RKO (cell line): ENCODE measurements at places on chromosomes 1 and 21.

DNA sequence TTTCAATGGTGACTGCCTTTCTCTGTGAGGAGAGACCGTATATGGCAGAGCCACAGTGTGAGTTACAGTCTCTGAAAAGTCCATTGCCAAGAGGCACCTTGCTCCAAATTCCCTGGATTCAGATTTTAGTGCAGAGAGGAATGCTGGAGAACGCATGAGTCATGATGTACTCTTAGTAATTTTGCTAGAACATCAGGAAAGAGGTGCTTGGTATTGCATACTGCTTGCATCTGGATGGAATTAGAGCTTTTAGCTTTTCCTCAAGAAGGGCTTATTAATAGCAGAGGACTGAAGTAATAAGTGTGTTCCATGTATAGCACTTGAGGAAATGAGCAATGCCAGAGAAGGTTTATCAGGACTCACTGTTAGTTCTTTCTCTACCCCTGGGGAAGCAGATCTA, 40.5 kb upstream of the AKT3 start:
- DNase-seq = peak; percentile 11

GRCh38 chr1:232939748-232940147, 10.7 kb upstream of the NTPCR start:
- DNase-seq = no peak

DNA sequence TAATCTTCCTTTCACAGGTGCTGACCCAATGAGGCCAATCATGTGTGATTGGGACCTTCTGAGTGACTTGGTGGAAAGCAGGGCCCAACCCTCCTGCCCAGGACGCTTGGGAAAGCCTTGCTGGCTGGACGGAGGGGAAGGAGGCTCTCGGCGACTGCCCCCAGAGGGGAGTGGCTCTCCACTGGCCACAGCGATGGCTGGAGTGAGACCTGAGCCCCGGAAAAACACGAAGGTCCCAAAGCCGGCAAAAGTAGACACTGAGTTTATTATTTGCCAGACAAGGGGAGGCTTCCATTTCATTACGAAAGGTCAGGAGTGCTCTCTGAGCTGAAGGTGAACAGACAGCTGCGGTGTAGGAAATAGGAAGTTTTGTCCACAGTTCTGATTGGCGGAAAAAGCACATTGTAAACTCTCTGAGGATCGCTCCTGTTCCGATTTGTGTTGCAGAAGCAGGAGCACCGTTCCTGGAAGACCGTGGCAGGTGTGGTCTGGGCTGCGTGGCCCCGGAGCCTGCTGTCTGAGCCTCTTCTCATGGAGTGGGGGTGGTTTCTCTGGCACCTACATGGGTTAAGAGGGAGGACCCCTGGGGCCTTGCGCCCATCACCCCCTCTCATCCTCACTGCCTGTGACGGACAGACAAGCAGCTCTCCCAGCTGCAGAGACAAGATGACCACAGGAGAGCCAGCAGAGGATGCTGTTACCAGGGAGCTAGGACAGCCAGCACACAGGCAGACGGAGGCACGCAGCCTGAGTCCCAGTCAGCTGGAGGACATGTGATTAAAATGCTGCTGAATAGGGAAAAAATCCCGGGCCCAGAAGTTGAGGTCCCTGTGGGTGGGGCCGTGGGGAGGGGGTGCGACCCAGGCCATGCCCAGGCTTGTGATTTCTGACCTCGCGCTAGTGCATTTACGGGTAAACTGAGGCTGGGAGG, 41.5 kb downstream of the KRTAP10-1 start:
- DNase-seq = no peak

- DNase-seq = peak; percentile 100
These were observed at the start of the genes ATP5PB and WDR77 for GRCh38 chr1:111448918-111449702. TSS of gene ATP5PB (plus strand) at chr1:111449464. CDS start at chr1:111449542, 78 bp downstream. TSS of gene WDR77 (minus strand) at chr1:111449256. CDS start at chr1:111449169, 87 bp downstream.

- no peak for DNase-seq
These were observed 75.2 kb downstream of the OLFML2B start for GRCh38 chr1:161948435-161948834.

DNA sequence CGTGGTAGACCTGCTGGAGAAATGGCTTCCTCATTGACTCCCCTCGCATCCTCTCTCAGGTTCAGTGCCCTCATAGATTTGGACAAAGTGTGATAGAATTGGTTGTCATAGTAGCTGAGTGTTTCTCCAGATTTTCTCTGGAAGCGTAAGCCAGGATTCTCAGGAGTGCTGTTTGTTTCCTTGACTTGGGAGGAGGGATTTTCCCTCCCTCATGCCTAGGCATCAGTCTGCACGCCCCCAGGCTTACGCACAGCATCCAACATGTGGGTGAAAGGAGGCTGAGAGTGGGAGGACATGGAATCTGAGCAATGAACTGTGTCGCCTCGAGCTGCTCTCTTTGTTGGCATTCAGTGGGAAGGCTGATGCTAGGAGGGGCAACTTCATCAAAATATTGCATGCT, 503.5 kb downstream of the LTN1 start:
- DNase-seq = no peak

- peak; percentile 51 for DNase-seq
These were observed 47.1 kb upstream of the PLA2G2C start for GRCh38 chr1:20233394-20233793.

- DNase-seq = no peak
These were observed 33.8 kb downstream of the KANK4 start for GRCh38 chr1:62285440-62285839.

DNA sequence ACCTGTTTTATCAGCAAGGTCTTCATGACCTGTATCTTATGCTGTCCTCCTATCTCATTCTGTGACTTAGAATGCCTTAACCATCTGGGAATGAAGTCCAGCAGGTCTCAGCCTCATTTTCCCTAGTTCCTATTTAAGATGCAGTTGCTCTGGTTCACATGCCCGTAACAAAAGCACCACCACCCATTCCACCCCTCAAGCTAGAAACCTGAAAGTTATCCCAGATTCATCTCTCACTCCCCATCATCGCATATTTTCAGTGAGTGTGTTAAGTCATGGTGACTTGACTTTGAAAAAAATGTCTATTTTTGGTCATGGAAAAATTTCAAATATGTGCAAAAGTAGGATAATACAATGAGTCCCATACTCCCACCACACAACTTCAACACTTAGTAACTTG, 11.7 kb downstream of the HMGN2 start:
- DNase-seq = no peak

GRCh38 chr1:156884560-156885184, 8.8 kb upstream of the PEAR1 start:
- DNase-seq = no peak

DNA sequence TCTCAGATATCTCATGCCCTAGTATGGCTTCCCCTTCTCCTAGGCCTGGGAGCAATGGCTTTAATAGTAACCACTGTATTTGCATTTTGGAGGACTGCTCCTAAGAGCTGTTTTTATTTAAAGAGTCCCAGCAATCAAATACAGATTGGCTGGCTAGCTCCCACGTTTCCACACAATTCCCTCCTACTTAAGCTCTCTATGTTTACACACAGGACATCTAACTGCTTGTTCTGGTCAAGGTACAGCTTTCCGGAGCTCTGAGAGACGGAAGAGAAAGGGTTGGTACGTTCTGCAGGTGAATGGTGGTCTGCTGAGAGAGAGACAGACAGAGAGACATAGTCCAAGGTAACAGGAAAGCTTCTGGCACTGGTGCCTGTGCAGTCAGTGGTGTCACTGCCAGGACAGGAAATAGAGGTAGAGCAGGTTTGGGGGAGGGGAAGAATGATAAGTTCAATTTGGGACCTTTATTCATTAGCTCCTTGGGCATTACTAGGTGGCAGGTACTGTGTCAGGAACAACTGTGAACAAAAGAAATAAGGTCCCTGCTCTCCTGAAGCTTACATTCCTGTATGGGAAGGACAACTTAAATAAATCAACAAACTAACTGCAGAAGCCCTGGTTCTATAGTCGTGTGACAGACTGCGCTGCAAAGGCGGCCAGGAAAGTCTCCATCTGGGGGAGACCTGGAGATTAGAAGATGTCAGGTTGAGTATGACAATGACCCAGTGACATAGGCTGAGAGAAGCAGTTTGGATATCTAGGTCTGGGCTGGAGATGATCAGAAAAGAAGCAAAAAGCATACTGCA, 1.2 kb upstream of the SLC25A33 start:
- no peak for DNase-seq

- DNase-seq = no peak
These were observed 210.0 kb downstream of the ZC3H11B start for GRCh38 chr1:219402925-219403324.

DNA sequence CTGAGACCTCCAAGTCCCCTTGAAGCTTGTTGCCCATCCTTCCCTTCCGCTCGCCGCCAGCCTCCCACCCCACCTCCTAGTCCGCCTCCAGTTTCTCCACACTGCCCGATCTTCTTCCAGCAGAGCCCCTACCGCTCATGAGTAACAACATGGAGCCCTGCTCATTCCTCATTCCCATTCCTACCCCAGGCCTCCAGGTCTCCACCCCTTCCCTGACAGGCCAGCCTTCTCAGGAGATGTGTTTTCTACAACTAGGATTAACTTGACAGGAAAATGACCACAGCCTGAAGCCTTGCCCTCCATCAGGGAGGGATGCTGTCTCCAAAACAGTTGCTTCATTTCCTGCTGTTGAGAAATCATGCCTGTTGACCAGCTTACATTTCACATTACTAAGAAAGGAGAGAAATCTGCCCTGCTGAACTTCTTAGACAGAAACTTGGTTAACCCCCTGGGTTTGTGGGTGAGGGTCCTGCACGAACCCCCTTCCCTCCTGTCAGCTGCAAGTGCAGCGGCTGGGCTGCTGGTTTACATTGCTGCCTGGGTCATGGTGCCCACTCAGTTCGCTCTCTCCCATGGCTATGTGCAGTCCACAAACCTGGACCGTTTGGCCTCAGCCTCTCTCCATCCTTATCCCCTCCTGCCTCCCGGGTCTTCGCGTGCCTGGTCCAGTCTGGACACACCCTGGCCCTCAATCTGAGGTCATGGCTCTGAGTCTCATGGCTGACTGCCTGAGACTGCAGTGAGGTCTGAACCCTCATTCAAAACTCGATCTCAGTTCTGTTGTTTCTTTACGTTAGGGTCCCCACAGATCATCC, 16.1 kb upstream of the CHI3L1 start:
- no peak for DNase-seq

- no peak for DNase-seq
These were observed 86.6 kb downstream of the RRAGC start for GRCh38 chr1:38772953-38773352.

GRCh38 chr1:29465755-29466154, 229.4 kb downstream of the PTPRU start:
- DNase-seq = peak; percentile 34

DNA sequence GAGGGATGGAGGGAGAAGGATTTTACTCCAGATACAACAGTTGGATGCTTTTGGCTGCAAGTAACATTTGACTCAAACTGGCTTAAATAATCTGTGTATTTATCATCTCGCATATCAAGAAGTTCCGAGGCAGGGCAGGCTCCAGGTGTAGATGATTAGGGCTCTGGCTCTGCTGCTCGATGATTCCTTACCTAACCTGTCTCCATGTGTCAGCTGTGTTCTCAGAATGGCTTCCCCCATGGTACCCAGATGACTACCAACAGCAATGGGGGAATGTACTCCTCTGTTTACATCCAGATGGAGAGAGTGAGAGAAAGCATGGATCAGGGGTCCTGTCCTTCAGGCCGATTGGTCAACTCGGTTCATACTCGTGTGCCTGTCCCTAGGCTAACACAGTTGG, 90.4 kb upstream of the AKT3 start:
- no peak for DNase-seq

DNA sequence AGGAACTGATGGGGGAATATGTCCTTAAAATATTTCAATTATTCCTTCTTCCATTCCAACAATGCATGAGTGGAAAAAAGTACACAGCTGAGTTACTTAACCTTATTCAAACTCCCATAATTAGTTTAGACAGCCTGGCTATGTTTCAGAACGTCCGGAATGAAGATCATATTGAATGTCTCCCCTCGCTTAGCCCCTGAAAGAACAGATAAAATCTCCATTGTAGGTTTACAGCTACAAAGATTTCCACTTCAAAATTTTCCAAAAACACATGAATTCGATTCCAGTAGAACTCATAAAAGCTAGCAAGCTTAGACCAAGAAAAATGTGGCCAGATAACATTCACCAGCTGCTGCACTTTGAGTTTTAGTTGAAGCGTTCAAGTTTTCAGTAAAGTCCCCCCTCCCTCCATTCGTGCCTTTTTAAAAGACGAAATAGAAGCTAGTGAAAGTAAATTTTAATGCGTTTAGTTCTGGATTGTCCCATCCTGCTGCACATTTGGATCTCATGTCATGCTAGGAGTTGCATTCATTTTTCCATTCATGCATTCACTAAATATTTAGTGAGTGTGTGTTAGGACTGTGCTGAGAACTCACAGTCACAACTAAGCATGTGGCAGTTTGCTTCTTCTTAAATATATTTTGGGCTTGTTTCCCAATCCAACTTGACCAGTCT, 29.4 kb upstream of the SSX2IP start:
- no peak for DNase-seq

GRCh38 chr1:234584420-234584805, 25.6 kb downstream of the IRF2BP2 start:
- no peak for DNase-seq

GRCh38 chr1:204108312-204109141, 35.6 kb downstream of the SOX13 start:
- no peak for DNase-seq

- DNase-seq = no peak
These were observed 39.0 kb upstream of the USH2A start for GRCh38 chr1:216462066-216462775.

- DNase-seq = no peak
These were observed 34.3 kb upstream of the CACYBP start for GRCh38 chr1:174965362-174966007.

GRCh38 chr1:31445951-31446350, 32.9 kb downstream of the SERINC2 start:
- DNase-seq = no peak

DNA sequence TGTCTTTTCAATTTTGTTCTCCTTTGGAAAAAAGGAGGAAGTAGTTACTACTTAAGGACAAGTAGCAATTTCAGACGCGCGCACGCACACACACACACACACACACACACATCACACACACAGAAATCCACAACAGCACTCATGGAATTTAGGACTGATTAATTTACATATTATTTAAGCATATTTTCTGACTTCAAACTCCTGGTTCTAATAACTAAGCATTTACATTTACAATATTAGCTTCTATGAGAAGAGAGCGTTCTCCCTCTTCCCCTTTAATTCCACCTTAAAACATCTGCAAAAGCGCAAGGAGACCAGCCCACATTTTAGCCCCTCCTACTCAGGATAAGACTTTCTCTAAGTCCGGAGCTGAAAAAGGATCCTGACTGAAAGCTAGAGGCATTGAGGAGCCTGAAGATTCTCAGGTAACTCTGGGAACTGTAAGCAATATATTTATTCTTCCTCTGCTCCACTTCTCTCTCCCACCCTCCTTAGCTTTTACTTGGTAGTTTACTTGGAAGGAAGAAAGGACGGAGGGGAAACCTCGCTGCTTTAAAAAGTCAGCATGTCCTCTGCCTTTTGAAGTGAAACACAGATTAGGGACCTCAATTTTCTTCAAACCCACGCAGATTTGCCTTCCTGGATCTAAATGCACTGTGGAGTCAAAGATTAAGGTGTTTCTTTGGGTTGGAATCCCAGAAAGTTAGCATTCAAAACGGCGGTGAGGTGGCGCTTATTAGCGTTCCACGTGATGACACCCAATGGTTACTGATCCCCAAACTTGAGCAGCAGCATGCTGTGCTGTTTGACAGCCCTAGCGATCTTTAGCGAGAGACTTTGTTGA, at the start of gene PLA2G4A:
Gene PLA2G4A (plus strand): TSS at position 339 of the 844 bp plus-strand sequence. CDS start 25,406 bp downstream, outside the sequence.
- DNase-seq = peak; percentile 79

GRCh38 chr1:22755641-22756040, 45.0 kb downstream of the EPHB2 start:
- DNase-seq = no peak
